Right ventricle myocardium superior (tissue), 1 donor: ENCODE measurements at places on chromosomes 7 and 10. TPM values are rescaled to one million over a fixed set of nuclear protein-coding genes. Genes with fewer than 3 reads are reported as not detected.

IGF2BP3 gene
- total RNA-seq = not detected

GRCh38 chr7:36750451-36750850, 26.2 kb upstream of the AOAH start:
- no peak for DNase-seq

CCNJ gene
- total RNA-seq = 2.4 TPM

- DNase-seq = peak; percentile 55
These were observed 506 bp downstream of the CTTNBP2 start for GRCh38 chr7:117872561-117873309.

DNA sequence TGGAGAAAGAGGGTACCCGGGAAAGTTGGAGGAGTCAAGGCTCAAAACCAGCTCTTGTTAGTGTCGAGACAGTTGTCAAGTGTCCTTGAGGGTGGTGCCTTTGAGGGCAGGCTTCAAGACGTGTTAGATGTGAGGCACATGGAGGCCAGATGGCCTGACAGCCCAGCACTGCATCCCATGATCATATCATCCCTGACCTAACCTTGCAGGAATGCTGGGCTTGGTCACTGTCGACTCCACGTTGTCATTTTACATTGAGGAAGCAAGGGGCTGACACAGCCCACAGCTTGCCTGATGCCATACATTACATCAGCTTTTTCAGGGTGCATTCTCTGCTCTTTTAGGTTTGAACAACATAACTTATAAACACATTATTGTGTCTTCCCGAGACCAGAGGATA, 114.1 kb downstream of the ABCA13 start:
- DNase-seq = no peak

DNA sequence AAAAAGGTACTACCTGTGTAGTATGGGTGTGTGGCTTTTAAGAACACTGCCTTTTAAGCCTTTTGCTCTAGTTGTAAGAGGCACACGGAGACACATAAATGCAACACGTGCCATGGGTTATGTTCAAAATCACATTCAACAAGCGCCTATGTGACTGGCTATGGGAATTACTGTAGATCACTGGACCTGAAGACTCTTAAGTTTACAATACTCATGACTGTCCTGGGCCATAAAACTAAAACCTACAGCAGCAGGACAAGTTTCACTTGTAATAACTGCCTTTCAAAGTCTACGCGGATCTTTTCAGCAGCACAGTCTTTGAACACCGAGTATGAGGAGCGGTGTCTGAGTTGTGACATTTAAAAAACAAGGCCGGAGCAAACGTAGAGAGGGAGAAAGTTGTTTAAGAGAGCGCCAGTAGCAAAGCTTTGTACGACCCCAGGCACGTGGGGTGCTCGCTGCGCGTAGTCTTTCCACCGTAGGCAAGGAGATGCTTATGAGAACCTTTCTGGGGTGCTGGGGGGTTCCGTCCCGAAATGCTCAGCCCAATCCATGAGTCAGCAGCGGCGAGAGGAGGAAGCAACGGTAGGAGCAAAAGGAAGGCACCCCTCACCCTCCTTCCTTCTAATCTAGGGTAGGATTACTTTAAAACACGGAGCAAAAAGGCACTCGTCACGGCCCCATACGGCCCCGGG, 662 bp downstream of the DNAJC2 start:
- DNase-seq = no peak

DNA sequence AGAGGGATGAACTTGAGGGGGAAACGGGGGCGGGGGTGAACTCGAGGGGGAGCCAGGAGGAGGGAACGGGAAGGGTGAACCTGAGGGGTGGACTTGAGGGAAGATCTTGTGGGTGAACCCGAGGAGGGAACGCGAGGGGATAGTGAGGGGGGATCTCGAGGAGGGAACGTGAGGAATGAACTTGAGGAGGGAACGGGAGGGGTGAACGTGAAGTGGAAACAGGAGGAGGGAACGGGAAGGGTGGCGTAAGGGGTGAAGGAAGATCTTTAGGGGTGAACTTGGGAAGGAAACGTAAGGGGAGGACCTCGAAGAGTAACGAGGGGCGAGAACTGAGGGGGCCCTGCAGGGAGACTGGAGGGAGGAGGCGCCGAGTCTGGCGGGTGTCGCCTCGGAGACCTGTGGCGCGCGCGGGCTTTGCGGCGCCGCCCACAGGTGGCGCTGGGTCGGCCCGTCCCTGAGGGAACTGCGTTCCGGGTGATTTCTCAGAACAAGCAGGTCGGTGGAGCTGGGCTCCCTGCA, 651 bp downstream of the MYO3A start:
- no peak for DNase-seq

CRPPA gene
- 8.7 TPM for total RNA-seq
